ENCODE measurements at places on chromosomes 4 and X.

DNA sequence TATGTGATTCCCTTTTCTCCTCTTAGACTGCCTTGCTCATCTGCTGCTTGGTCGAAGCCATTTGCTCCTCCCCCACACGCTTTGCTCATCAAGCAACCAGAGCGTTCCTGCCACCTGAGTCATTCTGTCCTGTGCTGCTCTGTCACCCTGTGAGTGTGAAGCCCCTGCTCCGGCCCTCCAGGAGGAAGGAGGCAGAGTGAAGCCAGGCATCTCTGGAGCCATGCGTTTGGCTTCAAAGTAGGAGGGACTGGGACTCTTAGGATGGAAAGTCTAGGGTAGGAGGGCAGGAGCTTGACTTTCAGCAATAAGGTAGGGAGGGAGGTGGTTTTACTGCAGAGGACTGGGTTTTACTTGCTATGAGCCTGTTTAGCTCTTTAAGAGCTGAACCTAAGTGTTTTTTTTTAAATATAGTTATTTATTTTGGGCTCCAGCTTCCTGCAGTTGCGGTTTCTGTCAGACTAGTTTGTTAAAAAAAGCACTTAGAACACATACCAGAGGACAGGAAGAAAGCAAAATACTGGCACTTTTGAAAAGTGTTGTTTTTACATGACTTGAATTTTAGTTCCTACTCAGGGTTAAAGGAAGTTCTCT is 63.6 kb downstream of the SPINK2 start:
- peak; percentile 75 for DNase-seq

- no peak for DNase-seq
These were observed 100.3 kb upstream of the NDST4 start for GRCh38 chr4:115213716-115214115.

DNA sequence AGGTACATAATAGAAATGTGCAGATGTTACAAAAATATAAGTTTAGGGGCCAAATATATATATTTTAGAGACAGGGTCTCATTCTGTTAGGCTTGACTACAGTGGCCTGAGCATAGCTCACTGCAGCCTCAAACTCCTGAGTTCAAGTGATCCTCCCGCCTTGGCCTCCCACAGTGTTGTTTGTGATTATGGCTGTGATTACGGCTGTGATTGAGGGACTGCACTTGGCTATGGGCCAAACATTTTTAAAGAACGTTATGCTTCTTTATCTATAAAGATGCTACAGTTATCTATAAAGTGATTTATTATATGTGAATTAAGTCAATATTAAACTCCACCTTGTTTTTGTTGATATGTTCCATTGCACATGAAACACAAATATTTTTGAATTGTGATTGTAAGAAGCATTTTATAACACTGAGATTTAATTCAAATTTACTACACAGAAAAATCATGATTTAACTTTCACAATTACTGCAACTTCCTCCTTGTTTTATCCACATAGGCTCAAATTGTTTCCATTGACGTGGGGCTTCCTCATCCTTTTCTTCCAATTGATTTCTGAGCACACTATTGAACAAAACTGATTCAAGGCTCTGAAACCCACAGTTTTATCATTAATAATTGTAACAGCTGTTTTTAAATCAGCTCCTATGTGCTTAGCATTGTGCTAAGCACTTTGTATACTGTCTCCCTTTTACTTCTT is 68.4 kb upstream of the BMPR1B start:
- DNase-seq, result no peak

- peak; percentile 30 for DNase-seq
These were observed 53.8 kb downstream of the VSIG4 start for GRCh38 chrX:65985922-65986588.

GRCh38 chr4:28490669-28491068 is 1630.0 kb downstream of the STIM2 start:
- no peak for DNase-seq

- no peak for DNase-seq
These were observed 71.6 kb upstream of the KCNIP4 start for GRCh38 chr4:22020129-22020528.

- DNase-seq, result no peak
These were observed 47.8 kb downstream of the HTT-AS start for GRCh38 chr4:3026540-3026939.

- no peak for DNase-seq
These were observed 1564.8 kb downstream of the RPA4 start for GRCh38 chrX:98448524-98448923.

DNA sequence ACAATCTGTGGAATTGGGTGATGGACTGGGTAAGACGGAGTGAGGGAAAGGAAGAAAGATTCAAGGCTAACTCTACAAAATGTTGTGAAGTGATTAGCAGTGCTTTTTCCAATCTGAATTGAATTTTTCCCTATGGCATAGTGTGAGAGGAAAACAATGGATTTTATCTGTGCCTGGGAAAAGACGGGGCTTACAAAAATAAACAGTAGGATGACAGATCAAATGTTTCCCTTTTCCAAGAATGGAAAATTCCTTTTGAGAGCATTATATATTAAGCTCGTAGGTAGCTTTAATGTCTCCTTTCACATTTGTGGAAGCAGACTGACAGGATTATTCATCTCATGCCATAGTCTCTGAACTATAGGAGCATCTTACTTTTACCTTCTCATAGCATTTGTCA is 27.8 kb downstream of the ATP11C start:
- no peak for DNase-seq

GRCh38 chr4:21806991-21807390 is 141.6 kb downstream of the KCNIP4 start:
- no peak for DNase-seq

- DNase-seq, result peak; percentile 62
These were observed 28.2 kb upstream of the HUWE1 start for GRCh38 chrX:53714580-53715345.

- no peak for DNase-seq
These were observed 32.3 kb upstream of the IRF2 start for GRCh38 chr4:184506527-184507121.

DNA sequence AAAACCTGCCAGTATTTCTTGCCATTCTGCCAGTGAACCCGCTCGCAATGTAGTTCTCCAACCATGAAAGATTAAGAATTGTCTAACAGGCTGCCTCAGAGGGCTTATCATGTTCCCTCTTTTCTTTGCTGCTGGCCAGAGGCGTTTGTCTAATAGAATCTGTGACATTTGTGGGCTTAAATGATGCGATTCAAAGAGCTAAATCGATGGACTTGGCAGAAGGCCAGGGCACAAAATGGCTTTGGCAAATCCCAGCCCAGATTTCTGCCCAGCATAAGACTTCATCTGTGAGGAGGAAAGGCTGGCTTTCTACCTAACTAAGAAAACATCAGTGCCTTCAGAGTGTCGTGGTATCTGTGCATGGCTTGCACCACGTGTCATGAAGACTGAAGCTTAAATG is 79.9 kb downstream of the TRPC5OS start:
- no peak for DNase-seq

DNA sequence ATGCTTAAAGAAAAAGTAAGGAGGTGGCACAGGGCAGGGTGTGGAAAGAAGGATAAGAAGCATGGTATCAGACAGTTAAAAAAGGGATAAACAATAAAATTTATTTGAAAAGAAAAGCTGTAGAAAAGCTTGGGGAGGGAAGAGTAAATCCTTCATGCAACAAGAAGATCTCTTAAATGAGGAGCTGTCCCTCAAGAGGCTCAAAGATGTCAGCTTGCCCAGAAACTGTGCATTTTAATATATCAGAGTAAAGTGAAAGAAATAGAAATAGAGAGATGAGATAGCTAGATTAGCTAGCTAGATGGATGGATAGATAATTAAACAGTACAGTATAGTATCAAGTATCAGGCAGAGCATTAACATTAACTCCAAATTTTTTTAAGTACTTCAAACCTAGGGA is 170.3 kb downstream of the LDB2 start:
- no peak for DNase-seq

DNA sequence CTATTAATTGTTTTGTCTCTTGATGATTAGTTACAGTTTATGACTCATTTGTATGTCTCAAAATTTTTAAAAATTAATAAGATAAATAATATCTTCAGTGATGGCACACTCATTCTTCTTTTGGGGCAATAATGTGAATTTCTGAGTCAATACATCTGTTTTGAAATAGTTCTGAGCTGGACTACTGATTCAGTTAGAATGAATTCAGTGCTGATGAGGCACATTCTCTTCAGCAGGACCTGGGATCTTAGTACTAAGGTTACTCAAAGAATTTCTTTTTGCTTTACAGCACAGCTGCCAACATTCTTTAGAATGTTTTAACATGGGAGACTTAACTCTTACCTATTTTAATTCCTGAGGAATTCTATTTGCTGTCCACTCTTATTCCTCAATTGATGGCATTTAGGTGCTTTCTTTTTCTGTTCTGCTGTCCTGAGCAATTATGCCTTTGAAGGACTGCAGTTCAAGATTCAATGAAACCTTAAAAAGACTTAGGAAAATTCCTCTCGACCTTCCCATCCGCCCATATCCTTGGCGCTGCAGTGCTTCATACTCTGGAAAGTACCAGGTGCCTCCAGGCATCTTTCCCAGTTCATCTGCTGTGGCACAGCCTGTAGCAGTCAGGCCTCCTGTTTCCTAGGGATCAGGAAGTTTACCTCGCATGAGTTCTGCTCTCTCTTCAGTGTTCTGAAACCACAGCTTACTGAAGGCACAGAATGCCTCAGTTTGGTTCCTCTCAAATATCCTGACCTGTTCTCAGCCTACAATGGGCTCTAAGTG is 213.7 kb downstream of the FSTL5 start:
- no peak for DNase-seq

DNA sequence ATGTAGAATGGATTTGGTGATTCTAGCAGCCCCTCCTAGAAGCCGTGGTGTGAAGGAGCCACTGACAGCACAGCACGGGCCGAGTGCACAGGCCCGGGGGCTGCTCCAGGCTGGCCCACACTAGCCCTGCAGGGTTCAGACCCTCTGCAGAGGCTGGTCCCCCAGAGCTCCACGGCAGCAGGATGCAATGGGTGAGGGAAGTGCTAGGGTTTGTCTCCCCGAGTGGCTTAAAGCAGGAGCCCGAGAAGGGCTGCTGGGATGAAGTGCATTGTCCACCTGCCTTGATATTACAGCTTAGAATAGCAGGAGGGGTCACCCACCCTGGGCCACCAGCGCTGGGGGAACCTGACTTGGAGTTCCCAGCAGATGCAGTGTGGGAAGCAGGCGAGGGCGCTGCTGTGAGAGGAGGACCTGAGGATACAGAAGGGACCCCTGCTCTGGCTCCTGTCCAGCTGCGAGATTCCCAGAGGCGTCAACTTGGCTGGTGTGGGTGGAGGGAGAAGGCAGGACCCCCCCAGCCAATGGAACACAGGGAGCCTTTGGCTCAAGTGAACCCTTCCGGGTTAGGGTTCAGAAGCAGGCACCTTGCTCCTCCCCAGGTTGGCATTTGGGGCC is 30.0 kb downstream of the WDR1 start:
- DNase-seq, result no peak

DNA sequence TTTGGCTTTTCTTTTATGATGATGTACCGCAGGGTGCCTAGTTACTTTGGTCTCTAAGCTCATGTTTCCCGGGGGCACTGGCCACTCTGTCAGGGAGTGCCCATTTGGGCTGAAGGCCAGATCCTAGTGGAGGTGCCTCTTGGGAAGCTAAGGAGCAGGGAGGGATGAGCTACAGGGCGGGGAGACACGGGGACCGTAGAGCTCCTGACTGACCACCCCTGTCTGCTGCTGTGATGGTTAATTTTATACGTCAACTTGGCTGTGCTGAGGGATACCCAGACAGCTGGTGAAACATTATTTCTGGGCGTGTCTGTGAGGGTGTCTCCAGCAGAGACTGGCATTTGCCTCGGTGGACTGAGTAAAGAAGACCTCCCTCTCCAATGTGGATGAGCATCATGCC is 24.9 kb upstream of the CLDN24 start:
- no peak for DNase-seq

DNA sequence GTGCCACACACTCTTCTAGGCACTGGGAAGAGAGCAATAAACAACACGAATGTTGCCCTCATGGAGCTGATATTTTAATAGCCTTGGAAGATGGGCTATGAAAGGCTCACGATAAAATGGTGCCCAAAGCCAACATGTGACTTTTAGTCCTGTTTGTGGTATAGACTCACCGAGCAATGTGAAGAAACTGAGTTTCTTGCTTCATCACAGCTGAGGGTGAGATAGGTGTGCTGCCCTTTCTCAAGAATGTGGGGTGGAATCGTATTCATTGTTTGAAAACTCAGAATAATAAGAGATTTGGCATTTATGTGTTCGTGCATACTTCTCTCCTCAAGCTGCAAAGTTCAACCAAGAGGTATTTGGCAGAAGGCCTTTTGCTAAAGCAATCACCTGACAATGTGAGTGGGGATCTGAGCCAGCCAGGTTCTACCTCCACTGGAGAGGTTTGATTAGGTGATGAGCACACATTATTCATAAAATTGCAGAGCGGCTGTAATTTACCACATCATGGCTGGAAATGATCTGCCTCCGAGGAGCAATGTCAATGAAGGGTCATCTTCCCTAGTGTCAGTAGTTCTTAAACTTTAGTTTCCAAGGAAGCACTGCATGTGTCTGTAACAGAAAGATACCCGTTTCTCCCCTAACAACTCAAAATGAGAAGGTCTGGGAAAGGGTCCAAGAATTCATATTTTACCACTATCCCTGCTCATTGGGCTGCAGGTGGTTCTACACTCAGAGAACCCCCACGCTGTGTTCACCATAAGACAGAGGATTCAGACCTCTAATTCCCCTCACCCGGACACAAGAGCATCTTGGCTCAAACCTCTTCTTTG is 41.9 kb upstream of the CBR4 start:
- no peak for DNase-seq

GRCh38 chrX:19188566-19188965 is 66.3 kb upstream of the ADGRG2 start:
- DNase-seq, result no peak

GRCh38 chr4:140020457-140021361 is 133.3 kb downstream of the MAML3 start:
- no peak for DNase-seq

- no peak for DNase-seq
These were observed 403.9 kb upstream of the RPS6KA3 start for GRCh38 chrX:20670611-20671010.

- no peak for DNase-seq
These were observed 1002.0 kb upstream of the PCDH7 start for GRCh38 chr4:29718136-29718535.

DNA sequence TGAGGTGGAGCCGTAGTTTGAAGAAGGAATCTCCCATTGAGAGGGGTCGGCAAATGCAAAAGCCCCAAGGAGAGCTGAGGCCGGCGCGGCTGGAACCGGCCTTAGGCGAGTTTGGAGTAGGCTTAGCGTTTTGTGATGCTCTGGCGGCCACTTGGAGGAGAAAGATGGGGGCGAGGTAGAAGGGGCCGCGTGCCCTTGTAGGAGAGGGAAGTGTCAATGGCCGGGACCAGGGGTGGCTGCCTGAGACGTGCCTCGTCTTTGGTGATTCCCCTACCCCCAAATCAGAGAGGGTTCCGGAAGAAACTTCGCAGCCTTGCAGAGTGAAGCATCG is 11.7 kb downstream of the MSX1 start:
- DNase-seq, result no peak

DNA sequence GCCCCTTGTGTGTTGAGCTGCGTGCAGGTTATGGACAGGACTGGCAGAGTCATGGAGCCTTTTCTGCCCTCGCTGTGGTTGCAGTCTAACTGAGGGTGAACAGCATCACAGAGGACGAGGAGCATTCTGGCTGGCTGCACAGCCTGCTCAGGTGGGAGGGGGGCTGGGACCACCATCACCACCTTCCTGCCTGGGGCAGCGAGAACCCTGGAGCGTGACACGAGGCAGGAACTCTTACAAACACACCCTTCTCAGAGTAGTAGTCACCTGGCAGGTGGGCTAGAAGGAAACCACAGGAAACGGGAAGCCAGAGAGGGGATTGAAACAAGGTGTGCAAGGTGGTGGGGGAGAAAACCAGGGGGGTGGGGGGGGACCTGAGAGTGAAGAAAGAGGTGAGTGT is 25.6 kb downstream of the TKTL1 start:
- no peak for DNase-seq

- no peak for DNase-seq
These were observed 41.0 kb upstream of the SCD5 start for GRCh38 chr4:82839624-82840023.
